Stimulated activated CD4-positive, alpha-beta T cell treated with anti-CD3 and anti-CD28 coated beads, TNF-alpha, amount 100 ng/mL, for 4 hours (primary cell): ENCODE measurements at places on chromosomes 11 and 22.

GRCh38 chr22:38744981-38745380, 10.8 kb downstream of the SUN2 start:
- DNase-seq, result no peak

DNA sequence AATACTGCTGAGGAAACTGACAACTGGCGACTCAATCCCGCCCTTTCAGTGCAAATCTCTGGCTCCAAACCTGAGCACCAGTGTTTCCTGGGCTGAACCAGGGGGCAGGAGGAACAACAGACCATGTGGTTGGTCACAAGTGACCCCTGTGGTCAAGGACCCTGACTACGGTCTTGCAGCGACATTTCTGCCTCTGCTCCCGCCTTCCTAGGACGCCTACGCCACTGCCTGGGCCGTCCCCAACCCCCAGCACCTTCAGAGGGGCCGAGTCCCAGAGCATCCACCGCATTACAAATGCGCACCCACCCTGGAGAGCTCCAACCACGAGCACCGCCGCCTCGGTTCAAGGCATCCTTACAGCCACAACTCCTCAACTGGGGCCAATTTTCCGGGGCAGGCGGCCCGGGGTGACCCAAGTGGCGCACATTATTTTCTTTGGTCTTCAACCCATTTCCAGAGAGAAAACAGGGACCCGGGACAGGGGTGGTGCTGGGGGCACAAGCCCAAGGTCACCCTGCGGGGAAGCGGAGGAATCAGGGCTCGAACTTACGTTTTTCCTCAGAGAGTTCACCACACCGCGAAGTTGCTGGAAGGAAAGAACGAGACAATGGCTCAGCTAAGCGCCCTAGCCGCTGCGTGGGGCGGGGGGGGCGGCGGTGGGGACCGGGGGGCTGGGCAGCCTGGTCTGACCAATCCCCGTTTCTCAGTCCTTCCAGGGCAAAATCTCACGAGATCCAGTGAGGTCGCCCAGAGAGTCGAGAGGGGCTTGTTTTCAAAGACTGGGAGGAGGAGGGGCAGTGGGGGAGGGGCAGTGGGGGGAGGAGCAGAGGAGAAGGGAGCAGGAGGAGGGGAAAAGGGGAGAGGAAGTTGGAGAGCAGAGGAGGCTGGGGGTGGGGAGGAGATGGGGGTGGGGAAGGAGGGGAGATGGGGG, 1.8 kb downstream of the PRAME start:
- DNase-seq, result no peak

DNA sequence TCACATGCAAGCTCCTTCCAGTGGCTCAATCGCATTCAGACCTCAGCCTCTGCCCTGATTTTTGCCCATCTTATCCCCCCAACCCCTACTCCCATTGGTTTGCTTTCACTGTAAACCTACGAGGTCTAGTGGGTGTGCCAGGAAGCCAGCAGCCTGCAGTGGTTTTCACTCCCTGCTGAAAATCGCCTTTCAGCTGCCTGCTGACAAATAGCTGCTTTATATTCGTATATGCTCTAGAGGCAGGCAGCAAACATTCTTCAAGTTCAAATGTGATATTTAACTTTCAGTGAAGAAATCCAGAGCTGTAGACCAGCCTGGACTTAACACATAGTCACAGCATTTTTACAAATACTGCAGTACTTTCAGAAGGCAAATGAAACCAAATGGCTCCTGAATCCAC, 92.8 kb upstream of the APOA1 start:
- peak; percentile 14 for DNase-seq

DNA sequence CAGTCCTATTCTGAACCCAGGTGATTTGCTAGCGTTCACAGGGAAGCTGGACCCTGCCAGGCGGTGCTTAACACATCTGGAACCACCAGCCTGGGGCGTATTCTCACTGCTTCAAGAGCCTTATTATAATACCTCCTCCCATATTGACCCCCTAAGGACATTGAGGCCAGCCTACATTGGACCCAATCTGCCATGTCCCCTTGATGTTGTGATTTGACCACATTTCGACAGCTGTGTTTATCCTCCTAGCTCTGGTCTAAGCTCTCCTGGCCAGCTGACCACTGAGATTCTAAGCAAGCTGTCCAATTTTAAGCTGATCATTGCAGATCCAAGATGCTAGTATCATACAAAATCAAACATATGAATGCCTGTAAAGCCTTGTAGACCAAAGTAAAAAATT, 148.1 kb upstream of the BLID start:
- DNase-seq, result no peak

DNA sequence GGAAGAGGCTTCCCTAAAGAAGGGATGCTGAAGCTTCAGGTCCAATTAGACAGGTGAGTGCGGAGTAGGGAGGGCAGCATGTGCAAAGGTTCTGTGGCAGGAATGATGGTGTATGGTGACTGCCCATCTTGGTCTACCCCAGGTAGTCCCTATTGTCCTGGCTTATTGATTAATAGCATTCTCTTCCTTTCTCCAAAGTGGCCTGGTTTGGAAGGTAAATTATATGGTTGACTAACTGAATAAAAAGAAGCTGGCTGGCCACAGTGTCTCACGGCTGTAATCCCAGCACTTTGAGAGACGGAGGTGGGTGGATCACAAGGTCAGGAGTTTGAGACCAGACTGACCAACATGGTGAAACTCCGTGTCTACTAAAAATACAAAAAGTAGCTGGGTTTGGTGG, 230.5 kb downstream of the MIAT start:
- DNase-seq, result no peak

- peak; percentile 18 for DNase-seq
Observed at GRCh38 chr11:14578541-14578956, 58.4 kb upstream of the PSMA1 start.

DNA sequence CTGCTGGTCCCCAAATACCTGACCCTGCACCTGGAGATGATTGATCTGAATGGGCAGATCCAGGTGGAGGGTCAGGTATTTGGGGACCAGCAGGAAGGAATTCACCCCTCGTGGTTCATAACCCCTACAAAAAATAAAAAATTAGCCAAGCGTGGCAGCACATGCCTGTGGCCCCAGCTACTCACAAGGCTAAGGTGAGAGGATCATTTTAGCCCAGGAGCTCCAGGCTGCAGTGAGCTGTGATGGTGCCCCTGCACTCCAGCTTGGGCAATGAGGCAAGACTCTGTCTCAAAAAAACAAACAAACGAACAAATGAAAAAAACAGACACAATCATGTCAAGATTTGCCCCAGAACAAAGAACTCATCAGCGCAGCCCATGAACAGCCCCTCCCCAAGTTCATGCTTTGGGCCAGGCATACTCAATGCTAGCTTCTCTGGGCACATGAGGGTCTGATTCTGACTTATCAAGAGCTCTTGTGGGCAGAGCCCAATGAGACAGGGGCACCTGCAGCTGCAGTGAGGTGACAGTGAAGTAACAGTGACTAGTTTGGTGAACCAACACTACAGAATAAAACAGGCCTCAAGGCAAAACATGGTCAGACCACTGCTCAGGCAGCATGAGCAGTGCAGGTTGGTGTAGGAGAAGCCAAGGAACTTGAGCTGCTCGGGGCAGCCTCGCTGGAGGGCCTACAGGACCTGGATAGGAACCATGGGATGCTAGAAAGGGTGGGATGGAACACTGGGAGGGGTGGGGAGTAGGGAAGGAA, 10.2 kb upstream of the FCHSD2 start:
- no peak for DNase-seq

GRCh38 chr11:10294290-10294953, 403 bp upstream of the SBF2 start:
- no peak for DNase-seq

DNA sequence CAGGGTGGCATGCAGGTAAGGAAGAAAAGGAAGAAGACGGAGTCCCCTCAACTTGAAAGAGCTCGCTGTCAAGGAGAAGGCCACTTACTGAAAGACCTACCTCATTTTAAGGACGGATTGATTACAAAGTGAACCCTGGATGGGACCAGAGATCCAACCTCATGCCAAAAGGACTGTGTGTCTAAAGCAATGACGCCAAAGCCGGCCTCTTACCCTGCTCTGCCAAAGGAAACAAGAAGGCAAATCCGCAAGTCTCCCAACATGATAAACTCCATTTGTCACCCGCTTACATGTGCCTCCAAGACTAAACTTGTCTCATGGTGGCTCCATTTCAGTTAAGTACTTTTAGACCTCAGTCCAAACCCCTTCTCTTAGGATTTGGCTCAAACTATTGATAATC, 148.7 kb upstream of the MTMR2 start:
- no peak for DNase-seq

DNA sequence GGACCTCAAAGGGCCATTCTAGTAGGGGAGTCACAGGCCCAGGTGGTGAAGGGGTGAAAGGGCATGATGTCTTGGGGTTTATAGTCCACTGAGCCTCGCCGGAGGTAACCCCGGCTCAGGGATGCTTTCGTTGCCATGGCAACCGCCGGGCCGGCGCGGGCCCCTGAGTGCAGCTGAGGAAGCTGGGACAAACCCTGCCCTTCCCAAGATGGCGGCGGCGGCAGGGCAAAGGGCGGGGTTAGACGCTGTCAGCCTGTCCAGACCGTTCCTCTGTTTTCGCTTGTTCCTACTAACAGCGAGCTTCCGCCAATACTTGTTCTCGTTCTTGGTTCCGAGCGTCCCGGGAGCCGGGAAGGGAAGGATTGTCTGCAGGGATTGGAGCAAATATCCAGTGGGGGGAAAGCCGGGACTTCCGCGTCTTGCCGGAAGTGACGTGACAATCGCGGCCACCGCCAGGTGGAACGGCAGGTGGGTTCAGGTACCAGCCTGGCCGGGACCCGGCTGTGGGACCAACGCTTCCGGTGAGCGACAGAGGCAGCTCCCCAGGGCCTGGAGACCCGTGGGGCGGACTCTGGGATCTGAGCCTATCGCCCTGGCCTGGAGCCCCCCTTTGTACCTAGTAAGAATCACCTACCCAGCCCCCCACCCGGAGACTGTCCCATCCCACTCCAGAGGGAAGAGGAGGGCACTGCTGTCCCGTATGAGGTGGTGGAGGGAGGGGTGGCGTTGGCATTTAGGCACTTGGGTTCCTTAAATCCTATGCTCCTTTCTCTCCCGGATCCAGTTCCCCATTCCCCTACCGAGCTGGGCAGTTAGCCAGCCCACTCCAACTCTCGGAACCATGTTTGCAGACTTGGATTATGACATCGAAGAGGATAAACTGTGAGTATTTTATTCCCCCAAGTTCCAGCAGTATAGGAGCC, at the start of gene PICK1:
PICK1 (plus strand) TSS at position 436 of the 923 bp plus-strand sequence; CDS start at position 842, 406 bp downstream.
- peak; percentile 63 for DNase-seq

DNA sequence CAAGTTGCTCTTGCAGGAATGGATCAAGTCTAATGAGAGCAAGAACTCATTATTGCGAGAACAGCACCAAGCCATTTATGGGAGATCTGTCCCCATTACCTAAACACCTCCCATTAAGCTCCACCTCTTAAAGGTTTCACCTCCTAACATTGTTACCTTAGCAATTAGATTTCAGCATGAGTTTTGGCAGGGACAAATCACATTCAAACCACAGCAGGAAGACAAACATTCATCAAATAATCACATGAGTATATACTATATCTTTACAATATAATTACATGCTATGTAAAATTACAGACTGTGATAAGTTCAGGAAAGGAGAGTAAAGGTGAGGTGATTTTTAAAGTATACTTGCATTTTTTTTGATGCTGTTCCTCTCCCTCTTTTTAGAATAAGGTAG, 6.6 kb upstream of the TEAD1 start:
- no peak for DNase-seq

GRCh38 chr11:47387944-47388696, 9.8 kb upstream of the SPI1 start:
- DNase-seq, result no peak

GRCh38 chr22:20782596-20783299, 8.8 kb downstream of the SERPIND1 start:
- DNase-seq, result no peak

- no peak for DNase-seq
Observed at GRCh38 chr11:86620891-86621521, 51.4 kb downstream of the ME3 start.
